ENCODE measurements at places on chromosomes 2 and 18. TPM values are rescaled to one million over a fixed set of nuclear protein-coding genes. Genes with fewer than 3 reads are reported as not detected.

USP14 gene
- 97.9 TPM for total RNA-seq

CAPG gene
- total RNA-seq: 51.6 TPM

DNA sequence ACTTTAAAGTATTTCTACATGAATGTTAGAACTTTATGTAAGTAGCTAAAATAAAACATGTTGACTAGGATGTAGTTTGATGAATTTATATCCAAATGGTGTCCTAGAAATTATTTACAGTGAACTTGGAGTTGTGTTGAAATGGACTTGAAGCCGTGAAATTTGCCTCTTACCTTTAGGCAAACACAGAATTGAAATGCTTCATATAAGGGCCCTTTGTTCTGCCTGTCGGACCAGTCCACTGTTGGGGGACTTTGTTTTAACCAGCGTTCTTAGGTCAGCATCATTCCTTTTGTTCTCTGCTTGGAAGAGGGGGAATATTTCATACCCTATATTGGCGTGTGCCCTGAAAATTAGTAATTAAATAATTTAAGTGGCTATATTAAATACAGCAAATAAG lies 18.3 kb downstream of the RAB12 start:
- H3K27me3 ChIP-seq: no peaks in the 10 kb centered on the region
- H3K36me3 ChIP-seq: peaks cover 43% of the 10 kb centered on the region
- no peak for DNase-seq
- H3K4me1 ChIP-seq: peaks cover 19% of the 10 kb centered on the region
- H3K27ac ChIP-seq: no peak overlapping the region

DNA sequence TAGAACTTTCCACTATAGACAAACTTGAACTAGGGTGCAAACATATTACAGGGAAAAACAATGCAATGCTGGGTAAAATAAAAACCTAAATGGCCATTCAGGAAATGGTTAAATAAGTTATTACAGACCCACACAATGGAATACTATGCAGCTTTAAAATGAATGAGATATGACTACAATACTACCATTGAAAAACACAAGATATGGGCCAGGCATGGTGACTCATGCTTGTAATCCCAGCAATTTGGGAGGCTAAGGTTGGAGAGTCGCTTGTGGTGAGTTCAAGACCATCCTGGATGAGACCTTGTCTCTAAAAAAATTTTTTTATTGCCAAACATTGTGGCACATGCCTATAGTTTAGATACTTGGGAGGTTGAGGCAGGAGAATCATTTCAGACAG lies 6.8 kb downstream of the PECR start:
- no peak for DNase-seq
- H3K4me1 ChIP-seq: peaks cover 18% of the 10 kb centered on the region

GRCh38 chr2:14907014-14907612 lies 274.6 kb downstream of the LRATD1 start:
- no peak for DNase-seq
- H3K4me3 ChIP-seq: no peak overlapping the region
- H3K36me3 ChIP-seq: no peaks in the 10 kb centered on the region

GRCh38 chr2:101278925-101279324 lies 26.2 kb downstream of the CNOT11 start:
- no peak overlapping the region for H3K27ac ChIP-seq
- H3K27me3 ChIP-seq: no peaks in the 10 kb centered on the region
- no peak for DNase-seq
- peaks cover 10% of the 10 kb centered on the region for H3K4me1 ChIP-seq

- H3K36me3 ChIP-seq: no peaks in the 10 kb centered on the region
- no peaks in the 10 kb centered on the region for H3K4me1 ChIP-seq
- peaks cover 12% of the 10 kb centered on the region for H3K27me3 ChIP-seq
- no peak overlapping the region for H3K4me3 ChIP-seq
- no peak overlapping the region for H3K27ac ChIP-seq
These were observed 38.6 kb downstream of the CABLES1 start for GRCh38 chr18:23173912-23174311.

Measured in activated CD4-positive, alpha-beta T cell treated with anti-CD3 and anti-CD28 coated beads, Interleukin-2, amount 10 ng/mL, durations not matched to agents 24 days and 14 days (primary cell).